ENCODE measurements at places on chromosomes 6 and 20. TPM values are rescaled to one million over a fixed set of nuclear protein-coding genes. Genes with fewer than 3 reads are reported as not detected.

The LSM2 gene
- total RNA-seq, result 45.9 TPM

The SIRT5 gene
- total RNA-seq, result 9.1 TPM

The MLN gene
- not detected for total RNA-seq

DNA sequence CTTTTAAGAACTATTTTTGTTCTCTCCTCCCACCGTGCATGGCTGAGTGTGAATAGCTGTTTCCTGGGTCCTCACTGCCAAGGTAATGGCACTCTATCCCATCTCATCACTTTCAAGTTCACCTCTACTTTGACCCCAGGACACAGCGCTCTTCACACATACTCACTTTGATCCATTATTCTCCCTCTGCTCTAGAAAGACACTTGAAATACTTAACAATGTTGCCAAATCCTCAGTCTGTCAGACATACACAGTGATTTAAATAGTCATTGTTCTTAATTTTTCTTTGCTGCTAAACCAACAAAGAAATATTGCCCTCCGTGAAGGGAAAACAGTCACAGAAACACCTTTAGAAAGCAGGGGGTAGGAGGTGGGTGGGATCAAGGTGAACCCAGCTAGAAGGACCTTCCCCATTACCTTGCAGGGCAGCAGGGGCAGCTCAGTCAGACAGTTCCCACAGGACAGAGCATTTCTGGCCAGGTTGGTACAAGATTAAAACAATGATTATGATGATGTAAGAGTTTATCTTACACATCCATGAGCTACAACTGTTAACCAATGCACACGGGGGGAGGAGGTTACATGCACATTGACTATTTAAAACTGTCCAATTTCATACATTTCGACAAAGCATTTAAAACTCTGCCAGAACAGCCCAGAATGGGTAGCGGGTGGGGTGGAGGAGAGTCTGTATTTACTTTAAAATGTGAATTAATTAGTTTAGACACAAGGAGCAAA is 2.4 kb downstream of the SLC22A23 start:
- ATAC-seq, result no peak

GRCh38 chr6:131510094-131510493 is 62.9 kb upstream of the ARG1 start:
- ATAC-seq, result no peak

GRCh38 chr6:41291717-41292116 is 5.2 kb upstream of the TREM1 start:
- ATAC-seq, result no peak

DNA sequence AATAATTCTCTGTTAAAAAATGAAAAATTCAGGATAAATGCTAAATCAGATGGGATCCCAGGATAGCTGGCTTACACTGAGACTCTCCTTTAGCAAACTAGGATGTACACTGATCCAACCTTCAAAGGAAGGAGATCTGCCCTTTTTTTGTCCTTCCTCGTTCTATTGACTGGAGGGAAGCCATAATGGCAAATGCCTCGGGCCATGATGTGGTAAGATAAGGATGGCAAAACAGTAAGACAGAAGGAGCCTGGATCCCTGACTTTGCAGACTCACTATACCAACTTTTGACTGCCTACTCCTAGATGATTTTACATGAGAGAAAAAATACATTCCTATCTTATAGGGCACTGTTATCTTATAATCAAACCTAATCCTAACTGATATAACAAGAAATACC is 156.9 kb upstream of the BEND3 start:
- no peak for ATAC-seq

All from motor neuron (in vitro differentiated cells).